ENCODE measurements at places on chromosomes 7 and 10.

DNA sequence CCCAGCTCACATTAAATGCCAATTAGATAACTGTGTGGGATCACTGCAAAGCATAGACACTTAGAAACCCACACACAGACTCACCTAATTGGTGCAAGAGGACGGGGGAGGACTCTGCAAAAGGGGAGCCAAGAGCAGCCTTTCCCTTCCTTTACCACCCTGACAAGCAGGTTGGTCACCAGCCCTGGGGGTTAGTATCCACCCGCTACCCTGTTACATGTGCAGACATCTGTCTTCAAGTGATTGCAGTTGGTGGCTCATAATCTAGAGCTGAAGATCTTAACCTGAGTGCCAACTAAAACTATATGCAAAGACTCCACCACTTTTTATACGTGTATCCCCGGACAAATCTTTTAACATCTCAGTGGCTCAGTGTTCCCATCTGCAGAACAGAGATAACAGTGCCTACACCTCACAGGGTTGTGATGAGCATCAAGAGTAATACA is 56.9 kb downstream of the SORBS1 start:
- no peak for DNase-seq

- no peak for DNase-seq
Measured at GRCh38 chr10:43945094-43945730, 296.5 kb upstream of the ZNF32 start.

DNA sequence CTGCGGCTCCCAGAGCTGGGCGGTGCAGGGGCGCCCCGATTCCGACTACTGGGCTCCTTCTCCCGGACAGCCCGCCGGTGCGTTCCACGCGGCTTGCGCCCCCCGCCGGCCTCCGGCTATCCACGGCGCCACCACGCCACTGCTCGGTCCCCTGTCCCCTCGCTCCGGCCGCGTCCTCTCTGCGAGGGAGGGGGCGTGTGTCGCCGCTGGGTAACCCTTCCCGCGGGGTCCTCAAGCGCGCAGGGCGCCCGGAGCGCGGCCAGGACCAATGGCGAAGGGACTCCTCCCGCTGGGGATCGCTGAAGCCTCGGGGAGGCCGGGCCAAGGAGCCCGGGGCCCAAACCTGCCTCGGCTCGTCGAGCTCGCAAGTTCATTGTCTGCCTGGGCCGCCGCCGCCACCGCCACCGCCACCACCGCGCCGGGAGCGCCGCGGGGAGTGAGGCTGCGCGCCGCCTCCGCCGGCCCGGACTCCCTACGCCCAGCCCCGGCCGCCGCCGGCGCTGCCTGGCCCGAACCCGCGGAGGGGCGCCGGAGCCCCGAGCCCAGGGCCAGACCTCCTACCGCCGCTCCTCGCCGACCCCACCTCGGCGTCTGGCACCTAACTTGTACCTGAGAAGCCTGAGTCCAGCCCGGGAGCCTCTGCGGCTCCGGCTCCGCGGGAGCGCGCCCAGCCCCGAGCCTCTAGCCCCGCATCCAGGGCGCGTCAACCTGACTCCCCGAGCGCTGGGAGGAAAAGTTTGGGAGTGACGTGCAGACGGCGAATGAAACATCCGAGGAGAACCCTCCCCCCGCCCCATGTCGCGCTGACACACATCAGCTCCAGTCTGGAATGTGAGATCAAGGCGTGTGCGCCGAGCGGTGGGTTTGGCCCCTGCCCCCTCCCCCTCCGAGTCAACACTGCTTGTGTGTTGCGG is at the start of gene CHST15:
CHST15 (minus strand) TSS at position 739 of the 914 bp plus-strand sequence. CDS start 47,386 bp downstream, outside the sequence.
- peak; percentile 42 for DNase-seq

- DNase-seq = no peak
Measured at GRCh38 chr7:111045449-111045848, 45.5 kb upstream of the LRRN3 start.

- DNase-seq = no peak
Measured at GRCh38 chr10:14736600-14737081, 38.1 kb downstream of the FAM107B start.
